Stimulated activated CD4-positive, alpha-beta T cell treated with anti-CD3 and anti-CD28 coated beads, Interleukin-15, amount 100 ng/mL, for 48 hours (primary cell): ENCODE measurements at places on chromosomes 4 and X.

DNA sequence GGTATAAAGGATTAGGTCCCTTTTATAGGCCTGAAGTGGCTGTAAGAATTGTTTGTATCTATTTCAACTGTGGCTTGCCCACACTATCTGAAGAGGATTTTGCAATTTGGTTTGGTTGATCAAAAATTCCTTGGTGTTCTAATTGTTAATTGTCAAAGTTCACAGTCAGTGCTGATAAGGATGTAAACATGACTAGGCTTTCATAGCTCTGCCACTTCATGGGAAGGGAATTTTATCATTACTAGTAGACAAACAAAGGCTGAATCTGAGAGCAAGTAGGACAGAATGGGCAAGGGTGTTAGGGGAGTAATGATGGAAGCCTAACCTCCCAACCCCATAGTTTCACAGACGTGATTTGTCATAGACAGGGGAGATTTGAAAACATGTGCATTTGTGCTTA, 1131.7 kb downstream of the SH3BGRL start:
- DNase-seq = no peak

GRCh38 chrX:150478496-150479492, 89.6 kb upstream of the MTM1 start:
- peak; percentile 14 for DNase-seq

GRCh38 chrX:3142259-3143042, 101.2 kb downstream of the ARSF start:
- DNase-seq = no peak

GRCh38 chr4:183814461-183814860, 90.6 kb upstream of the STOX2 start:
- no peak for DNase-seq

DNA sequence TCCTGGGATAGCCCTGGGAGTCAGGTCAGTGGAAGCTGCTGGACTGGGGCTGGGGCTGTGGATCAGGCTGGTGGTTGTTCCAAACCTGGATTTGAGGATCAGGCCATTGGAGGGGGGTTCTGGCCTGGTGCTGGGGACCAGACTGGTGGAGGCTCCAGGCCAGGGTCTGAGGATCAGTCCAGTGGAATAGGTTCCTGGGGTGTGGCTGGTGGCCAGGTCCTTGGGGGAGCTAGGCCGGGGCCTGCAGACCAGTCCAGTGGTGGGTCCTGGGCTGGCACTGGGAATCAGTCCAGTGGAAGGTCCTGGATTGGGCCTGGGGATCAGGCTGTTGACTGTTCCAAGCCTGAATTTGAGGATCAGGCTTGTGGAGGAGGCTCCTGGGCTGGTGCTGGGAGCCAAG, 8.0 kb downstream of the ARMCX4 start:
- DNase-seq = no peak

DNA sequence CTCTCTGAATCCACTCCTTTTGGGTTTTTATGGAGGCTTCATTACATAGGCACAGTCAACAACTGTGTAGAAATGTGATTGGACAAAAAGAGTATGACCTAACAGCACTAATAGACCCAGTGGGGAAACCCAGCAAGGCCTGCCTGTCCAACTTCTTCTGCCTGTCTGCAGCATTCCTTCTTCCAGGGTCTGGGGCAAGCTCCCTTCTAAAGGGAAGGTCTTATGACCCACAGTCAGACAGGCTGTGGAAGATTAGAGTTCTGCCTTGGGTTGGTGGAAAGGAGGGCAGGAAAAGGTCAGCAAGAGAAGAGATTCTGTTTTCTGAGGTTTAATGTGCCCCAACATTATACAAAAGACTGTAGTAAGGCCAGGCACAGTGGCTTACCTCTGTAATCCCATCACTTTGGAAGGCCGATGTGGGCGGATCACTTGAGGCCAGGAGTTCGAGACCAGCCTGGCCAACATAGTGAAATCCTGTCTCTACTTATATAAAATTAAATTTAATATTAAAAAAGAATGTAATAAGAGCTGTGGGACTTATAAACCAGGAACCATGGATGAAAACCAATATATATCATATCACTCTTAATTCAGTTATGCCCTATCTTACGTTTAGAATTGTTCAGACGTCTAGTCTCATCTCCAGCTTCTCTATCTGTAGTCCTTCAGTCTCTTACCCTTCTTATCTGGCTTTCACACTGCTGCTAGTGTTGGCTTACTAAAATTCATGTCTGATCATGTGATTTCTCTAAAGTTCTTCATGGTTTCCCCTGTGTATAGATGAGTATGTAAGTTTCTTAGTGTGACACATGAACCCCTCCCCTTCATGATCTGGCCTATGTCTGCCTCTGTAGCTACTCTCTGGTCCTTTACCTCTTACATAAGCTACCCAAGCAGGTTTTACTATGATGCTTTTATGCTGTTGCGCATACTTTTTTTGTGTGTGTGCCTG, 6.2 kb downstream of the CLCN3 start:
- DNase-seq = no peak

- DNase-seq = no peak
Observed at GRCh38 chr4:173013232-173013930, 155.2 kb upstream of the GALNT7 start.

GRCh38 chr4:106690487-106690886, 321.9 kb upstream of the GIMD1 start:
- DNase-seq = no peak
